ENCODE measurements at places on chromosomes 6 and 20.

DNA sequence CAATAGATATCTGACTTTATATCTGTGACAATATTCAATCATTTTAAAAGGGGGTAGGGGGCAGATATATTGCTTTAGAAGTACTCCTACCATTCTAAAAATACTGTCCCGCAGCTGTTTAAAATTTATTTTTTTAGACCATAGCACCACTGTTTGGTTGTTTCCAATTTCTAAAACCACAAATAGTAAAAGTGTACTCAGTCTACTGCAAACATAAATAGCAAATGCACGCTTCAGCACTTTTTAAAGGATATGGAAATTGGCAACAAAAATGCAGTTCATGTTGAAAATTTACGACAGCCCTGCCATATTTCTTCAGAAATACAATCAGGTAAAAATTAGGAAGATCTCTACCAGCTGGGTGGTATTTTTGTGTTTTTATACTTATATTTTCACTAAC lies 132.0 kb upstream of the RUNX2 start:
- DNase-seq: no peak

- DNase-seq: no peak
These were observed 50.9 kb downstream of the SNRNP48 start for GRCh38 chr6:7640607-7641577.

GRCh38 chr20:61830241-61830930 lies 235.3 kb downstream of the TAF4 start:
- DNase-seq: no peak

GRCh38 chr6:14612016-14612980 lies 494.7 kb downstream of the CD83 start:
- no peak for DNase-seq

DNA sequence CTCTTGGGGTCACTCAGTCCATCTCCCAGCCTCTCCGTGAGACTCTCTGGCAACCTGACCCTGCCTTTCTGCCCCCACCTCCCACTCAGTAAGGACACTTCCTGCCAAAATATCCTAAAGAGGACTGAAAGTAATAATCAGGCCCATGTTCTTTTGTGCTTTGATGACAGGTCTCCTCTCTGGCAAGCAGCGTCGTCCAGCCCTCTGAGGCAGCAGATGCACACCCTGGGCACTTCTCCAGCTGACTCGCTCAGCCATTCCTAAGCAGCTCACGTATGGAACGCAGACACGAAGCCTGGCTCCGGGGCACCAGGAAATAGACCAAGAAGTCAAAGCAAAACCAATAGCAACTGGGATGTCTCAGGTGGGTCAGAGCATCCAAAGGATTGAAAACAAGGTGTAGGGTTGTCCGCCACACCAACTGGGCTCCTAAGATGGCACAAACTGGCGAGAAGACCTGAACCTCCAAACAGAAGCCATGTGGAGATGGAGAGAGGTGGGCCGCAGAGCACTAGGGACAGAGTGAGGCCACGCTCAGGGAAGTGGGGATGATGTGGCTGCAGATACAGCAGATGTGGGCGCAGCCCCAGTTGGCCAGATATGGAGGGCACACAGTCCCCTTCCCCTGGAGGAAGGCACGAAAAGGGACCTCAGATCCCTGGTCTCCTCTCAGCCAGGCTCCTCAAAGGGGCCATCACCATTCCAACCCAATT lies 99.3 kb downstream of the PRND start:
- no peak for DNase-seq

- DNase-seq: no peak
These were observed 31.2 kb upstream of the RIPK1 start for GRCh38 chr6:3036861-3037637.

- no peak for DNase-seq
These were observed 91.6 kb downstream of the PREX1 start for GRCh38 chr20:48736231-48736630.

DNA sequence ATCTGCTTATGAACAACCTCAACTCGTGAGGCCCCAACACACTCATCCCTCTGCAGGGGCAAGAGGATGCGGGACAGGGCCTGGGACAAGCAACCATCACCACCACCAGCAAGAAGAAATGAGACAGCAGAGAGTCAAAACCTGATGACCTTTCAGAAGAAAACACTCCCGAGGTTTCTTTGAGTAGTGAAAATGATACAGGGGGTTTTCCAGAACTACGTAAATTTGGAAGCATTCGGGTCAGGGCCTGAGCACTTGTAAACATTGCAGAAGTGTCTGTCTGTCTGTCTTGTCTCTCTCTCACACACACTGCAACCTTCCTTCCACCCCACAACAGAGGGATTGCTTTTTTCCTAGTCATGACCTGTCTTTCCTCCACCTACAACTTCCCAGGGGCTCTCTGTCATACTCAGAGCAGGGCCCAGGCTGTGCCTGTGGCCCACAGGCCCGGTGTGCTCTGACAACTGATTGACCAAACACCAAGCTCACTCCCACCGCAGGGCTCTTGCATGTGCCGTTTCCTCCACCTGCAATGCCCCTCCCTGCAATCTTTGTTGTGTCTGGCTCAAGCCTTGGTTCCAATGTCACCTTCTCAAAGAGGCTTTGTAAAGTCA lies 90.9 kb downstream of the BMP7 start:
- DNase-seq: no peak

DNA sequence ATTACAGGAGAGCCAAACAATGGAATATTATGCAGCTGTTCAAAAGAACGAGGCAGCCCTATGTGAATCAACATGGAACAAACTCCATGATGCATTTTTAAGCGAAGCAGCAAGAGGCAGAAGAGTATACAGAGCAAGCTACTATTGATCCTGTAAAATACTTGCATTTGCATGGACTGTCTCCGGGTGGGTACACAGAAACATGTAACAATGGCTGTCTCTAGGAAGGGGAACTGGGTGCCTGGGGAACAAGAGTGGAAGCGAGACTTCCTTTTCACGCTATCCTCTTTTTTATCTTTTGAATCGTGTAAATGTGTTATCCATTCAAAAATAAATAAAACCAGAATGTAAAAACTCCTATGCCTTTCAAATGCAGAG lies 93.3 kb upstream of the SIRPA start:
- DNase-seq: no peak

GRCh38 chr6:12336121-12336971 lies 46.2 kb downstream of the EDN1 start:
- peak; percentile 95 for DNase-seq

DNA sequence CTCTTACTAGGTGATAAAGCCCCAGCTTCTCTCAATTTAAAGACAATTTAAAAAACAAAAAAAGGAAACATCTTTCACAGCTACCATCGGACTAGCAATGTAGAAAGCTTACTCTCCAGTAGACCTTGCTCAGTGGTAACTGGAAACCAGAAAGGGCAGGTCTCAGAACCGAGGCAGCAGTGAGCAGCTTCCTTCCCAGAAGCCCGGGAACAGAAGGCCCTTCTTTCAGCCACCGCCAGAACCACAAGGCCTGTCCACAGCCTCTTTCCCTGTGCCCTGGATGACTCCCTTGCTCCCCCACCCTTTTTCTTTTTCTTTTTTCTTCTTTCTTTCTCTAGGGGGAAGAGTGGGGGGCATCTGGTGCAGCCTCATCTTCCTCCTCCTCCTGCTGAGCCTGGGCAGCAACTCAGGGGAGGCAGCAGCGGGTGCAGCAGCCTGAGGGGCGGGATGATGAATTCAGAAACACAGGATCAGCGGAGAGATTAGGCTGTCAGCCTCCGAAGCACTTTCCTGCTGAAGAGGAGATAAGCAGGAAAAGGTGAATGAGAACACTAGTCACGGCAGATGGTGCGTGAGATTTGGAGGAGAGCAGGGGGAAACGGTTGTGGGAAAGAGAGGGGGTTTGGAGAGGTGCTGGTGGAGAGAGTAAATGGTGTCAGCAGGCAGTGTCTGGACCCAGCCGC lies 158.5 kb downstream of the ID4 start:
- no peak for DNase-seq

DNA sequence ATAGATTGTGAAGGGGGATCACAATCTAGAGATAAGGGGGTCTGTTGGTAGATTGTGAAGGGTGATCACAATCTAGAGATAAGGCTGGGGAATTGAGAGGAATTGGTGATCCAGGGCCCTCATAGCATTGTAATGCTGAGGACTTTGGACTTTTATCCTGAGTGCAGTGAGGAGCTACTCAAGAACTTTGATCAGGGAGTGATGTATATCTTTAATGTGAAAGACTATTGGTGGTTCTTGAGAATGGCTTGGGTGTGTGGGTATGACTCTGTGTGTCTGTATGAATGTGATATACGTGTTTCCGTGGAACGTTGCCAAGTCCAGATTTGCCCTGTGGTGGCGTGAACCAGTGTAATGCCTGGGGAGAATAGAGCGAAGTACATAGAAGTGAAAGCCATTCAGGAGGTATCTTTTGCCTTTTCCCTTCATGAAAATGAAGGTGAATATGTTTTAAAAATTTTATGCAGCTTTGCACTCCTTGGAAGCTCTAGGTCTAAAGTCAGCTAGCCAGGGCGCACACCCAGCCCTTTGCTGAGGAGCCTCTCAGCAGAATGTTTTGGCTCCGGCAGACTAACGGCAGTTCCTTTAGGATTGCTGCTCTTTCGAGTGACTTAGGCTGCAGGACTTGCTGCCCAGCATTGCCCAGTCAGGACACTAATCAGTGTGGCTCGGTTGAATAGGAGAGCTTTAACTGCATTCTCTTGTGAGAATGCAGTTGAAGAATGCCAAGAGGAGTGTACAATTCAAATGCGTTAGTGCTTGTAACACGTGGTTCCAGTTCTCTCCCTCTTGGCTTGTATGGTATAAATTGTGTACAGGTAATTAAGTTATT lies 3.5 kb downstream of the ZFAND3 start:
- peak; percentile 54 for DNase-seq

DNA sequence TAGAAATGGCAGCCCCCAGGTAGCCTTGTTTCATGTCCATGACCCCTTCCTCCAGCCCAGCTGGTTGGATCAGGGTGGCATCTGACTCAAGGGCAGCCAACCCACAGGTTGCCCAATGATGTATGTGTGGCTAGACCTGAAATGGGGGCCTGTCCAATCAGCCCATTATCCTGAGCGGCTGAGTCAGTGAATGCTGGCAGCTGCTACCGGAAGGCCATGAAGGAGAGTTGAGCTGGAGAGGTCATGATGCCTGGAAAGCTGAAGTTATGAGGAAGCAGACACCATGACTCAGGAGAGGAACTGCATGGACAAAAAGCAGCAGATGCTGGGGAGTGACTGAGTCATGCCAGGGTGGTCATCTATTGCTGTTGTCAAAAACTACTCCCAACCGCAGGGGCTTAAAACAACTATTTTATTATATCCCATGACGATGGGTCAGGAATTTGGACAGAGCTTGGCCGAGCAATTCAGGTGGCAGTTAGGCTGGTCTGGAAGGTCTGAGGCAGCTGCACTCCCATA lies 67.3 kb downstream of the MDGA1 start:
- DNase-seq: no peak

DNA sequence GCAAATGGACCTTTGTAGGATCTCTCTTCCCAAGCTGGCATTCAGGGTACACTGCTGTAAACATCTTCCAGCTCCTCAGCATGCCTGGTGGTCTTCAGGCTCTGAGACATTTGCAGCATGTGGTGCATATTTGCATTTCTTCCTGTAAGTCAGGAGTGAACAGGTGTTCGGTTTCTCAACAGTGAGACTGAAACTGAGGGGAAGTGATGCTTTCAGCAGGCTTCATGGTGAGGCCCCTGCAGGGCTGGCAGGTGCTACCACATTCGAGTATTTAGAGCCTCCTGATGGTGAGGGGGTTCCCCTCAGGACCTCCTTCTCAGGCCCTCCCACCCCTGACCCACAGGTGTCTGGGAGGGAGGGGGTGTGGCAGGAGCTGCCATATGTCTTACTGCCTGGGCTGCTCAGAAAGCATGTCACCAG lies 15.1 kb downstream of the MYBL2 start:
- no peak for DNase-seq

GRCh38 chr6:28424163-28424562 lies 19.1 kb downstream of the ZSCAN23 start:
- DNase-seq: no peak

- no peak for DNase-seq
These were observed 69.7 kb downstream of the DLL1 start for GRCh38 chr6:170221052-170221752.

DNA sequence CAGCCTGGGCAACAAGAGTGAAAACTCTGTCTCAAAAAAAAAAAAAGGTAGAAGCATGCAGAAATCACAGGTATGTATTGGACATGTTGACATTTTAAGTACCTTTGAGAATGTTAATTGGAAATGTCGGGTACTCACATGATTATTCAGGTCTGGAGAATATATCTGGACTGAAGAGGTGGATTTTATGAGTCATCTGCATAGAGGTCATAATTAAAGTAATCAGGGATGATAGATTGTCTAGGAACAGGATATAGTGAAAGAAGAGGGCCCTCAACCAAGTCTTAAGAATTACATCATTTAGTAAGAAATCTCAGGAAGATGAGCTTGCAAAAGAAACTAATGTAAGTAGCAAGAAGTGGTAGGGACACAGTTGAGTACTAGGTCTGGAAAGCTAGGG lies 212.5 kb downstream of the UTRN start:
- no peak for DNase-seq

DNA sequence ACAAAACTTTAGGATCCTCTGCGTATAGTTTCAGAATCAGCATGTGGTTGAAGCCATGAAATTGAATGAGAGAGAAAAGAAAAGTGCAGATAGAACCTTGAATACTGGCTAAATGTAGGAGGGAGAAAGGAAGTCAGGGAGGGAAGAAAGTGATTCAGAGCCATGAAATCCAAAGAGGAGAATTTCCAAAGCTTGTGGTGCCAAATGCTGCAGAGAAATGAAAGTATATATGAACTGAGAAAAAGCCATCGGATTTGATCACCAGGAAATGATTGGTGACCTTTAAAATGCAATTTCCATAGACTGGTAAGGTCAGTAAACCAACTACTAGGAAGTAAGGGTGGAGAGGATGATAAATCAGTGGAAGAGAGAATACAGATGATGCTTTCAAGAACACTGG lies 142.3 kb downstream of the TFAP2A start:
- DNase-seq: no peak

- no peak for DNase-seq
These were observed 39.9 kb downstream of the ANKRD60 start for GRCh38 chr20:58188527-58188926.

DNA sequence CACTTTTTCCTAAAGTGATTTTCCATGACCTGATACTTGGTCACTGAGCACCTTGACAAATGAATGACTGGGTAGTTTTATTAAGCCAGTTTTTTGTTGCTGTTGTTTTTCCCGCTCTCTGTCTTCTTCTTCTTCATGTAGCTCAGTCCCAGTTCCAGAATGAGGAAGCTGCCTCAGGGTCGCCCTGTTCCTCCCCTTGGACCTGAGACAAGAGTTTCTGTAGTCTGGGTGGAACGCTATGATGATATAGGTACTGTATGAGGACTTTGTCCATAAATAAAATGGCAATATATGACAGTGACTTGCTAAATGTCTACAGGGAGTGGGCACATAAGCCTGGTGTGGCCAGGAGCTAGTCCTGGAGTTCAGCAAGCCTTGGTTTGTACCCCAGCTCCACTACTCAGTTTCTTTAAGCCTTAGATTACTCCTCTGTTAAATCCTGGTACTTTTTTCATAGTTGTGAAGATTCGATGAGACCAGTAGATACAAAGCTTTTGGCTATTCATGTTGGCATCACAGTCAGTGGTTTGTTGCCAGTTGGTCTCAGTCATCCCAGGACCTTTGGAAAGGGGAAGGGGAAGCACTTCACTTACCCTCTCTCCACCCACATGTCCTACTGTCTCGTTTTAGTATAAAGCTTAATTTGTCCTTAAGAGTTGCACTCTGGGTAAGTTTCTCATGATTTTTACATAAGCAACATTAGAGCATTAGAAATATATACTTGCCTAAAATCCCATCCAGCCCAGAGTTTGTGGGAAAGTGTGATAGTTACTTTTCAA lies 11.1 kb upstream of the ADIG start:
- DNase-seq: no peak
